ENCODE measurements at places on chromosomes 12 and 14.

DNA sequence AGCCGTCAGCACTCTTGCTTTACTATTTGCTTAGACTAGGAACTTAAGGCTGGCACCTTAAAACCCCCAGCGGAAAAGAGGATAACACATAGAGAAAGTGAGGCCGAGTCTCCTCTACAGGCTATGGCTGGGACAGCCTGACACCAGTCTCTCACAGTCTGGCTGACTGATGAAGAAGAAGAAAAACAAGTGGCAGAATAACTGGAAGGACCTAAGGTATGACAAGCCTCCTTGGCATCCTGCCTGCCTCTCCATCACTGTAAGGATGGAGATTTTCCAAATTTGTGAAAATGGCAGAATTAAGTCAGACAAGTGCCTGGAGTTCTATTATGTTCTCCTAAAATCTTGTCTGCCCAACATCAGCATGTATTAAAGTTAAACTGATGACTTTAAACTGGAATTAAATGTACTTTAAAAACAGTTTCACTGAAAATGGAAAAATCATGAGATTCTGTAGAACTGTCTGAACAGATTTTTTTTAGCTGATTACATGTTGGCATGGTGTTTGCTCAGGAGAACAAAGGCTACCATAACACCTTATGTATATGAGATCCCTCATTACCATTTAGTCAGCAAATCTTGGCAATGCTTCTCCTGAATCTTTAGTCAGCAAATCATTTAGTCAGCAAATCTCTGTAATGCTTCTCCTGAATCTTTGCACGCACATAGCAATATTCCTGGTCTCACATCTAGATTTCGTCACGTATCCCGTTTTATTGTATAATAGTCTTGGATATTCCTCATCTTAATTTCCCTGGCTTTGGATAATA is 140.3 kb upstream of the AEBP2 start:
- DNase-seq = no peak

DNA sequence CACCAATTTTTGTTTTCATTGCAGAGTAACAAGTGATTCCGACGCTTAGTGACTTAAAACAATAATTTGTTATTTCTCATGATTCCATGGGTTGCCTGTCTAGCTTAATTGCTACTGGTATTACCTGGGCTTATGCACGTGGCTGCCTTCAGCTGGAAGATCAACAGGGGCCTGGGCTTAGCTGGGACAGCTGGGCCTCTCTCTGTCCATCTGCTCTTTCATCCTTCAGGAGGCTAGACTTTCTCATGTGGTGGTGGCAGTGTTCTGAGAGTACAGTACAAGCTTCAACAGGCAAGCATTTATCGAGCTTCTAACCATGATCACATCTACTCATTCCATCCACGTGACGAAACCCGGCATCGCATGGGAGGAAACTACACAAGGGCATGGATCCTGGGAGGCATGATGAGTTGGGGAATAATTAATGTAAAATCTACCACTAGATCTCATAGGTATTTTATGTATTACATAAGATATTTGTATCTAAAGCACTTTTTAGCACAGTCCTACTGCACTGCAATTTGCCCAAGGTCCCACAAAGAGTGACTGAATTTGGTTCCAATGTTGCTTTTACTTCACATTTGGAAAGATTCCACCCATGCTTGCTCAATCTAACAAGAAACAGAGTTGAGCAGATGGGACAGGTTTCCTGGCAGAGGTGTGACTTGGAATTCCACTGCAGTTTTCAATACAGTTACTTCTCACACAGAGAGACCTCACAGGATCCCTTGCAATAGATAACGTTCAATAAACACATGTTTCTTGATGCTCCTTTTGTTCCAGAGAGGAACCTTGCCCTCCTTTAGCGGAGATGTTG is 153.1 kb upstream of the FRMD6 start:
- DNase-seq = no peak

GRCh38 chr12:6839482-6840201 is 1.1 kb upstream of the GNB3 start:
- DNase-seq = no peak

DNA sequence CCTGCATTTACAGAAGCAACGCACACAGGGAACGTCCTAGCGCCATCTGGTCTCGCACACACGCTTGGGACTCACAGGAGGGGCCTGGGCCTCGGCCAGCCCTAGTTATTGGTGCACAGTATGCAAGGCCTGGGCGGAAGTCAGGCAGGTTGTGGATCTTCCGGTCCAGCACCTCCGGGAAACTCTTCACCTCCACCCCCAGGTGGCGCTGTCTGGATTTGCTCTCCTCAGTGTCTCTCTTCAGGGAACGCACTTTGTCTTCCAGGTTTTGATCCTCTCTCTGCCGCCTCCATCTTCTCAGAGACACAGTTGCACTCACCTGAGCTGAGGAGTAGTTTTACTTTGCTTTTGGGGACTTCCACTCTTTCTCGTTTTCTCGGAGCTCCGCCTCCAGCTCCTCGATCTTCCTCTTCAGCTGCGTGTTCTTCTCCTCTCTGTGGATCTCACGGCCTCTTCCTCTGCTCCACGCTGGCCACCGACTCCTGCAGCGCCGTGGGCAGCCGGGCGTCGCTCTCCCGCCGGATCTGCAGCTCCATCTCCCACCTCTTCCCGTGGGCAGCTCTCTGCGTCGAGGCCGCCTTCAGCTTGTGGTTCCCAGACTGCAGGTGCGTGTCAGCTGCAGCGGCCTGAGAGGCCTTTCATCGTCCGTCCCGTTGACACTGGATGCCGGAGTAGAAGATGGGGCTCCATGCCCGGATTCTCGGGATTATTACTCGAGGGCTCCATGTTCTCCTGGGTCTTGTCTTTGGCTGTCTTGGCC is 933.8 kb downstream of the TMEM121 start:
- DNase-seq = no peak

DNA sequence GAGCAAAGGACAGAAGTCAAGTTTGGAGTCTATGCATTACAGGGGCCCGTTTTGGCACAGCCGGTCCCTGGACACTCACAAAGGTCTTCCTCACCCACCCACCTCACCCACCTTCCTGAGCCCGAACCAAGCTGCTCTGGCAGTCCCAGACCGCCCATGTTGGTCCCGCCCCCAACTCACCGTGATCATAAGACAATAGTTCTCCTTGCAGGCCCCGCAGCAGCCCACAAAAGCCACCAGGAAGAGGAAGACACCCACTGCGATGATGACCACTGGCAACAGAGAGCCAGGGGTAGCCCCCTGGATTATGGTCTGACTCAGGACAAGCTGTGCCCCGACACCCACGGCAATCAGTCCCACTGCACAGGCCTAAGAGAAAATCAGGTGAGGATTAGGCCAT is 1.8 kb downstream of the CD63 start:
- no peak for DNase-seq

DNA sequence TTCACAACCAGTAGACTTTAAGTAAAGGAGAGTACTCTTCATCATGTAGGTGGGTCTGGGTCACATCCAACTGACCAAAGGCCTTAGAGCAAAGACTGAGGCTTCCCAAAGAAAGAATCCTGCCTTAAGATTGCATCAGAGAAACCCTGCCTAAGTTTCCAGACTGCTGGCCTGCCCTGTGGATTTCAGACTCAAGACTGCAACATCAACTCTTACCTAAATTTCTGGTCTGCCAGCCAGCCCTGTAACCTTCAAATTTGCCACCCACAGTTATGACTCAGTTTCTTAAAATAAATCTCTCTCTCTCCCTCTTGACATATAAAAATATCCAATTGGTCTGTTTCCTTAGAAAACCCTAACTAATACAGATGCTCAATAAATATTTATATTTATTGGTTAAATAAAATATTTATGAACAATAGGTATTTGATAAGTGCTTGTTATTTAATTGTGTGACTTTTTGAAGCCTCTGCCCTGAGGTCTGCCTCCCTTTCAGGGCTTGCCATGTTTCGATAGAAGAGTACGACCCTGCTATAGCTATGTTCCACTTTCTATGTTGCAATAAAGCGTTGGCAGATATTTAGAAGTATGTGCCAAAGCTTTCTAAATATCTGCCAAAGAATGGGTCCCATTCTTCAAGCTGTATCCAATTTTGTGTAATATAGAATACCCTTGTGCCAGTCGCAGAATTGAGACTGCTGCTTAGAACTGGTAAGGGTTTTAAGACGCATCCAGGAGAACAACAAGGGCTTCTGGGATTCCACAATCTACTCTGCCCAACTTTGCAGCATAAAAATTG is 65.7 kb downstream of the TMEM30B start:
- no peak for DNase-seq

DNA sequence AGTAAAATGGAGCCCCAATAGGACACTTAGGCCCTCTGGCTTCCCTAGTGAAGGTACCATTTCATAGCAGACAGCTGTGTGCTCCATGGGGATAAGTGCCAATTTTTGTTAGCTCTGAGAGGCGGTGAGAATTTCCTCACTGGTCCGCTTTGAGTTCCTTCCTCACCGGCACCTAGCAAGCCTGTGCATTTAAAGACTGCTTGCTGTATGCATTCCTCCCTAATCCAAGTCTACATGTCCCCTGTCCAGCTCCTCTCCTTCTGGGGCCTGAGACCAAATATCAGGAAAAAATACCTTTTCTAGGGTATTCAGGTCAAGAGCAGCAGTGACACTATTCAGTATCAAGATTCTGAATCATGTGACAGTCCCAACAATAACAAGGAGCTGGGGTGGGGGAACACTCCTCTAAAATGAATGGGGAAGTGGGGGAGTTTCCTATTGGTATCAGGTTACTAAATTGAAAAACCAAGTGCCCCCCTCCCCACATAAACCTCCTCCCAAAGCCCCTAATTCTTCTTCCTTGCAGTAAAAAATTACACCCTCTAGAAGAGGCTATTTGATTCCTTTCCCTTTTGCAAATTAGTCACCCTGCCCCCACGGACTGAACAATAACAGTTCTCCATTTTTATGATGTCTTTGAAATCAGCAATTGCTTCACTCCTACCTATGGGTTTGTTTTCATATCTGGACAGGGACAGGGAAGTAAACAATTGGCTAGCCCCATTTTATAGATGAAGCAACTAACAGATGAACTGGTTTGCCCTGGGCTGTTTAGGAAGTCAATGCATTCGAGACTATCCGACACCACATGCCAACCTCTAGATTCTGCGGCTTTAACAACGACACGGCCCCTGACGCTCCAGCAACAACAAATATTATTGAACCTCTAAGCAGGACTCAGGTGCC is 28.9 kb downstream of the BCL11B start:
- DNase-seq = no peak

- no peak for DNase-seq
Observed at GRCh38 chr12:29159661-29160060, 10.6 kb downstream of the FAR2 start.

DNA sequence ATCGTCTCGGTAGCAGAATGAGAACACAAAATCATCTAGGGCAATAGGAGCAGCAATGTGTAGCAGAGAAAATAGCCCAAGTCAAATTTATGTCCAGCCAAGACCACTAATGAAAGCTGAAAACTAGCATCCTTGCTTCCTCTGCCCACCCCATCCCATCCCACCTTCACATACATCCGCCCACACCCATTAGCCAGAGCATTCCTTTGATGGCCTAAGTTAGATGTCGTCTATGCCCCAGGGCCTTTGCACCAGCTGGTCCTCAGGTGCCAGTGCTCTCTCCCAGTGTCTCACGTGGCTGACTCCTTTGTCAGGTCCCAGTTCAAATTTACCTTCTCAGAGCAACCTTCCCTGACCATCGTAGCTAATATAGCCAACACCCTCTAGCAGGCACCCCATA is 17.8 kb upstream of the PPP2R5C start:
- DNase-seq = peak; percentile 27

DNA sequence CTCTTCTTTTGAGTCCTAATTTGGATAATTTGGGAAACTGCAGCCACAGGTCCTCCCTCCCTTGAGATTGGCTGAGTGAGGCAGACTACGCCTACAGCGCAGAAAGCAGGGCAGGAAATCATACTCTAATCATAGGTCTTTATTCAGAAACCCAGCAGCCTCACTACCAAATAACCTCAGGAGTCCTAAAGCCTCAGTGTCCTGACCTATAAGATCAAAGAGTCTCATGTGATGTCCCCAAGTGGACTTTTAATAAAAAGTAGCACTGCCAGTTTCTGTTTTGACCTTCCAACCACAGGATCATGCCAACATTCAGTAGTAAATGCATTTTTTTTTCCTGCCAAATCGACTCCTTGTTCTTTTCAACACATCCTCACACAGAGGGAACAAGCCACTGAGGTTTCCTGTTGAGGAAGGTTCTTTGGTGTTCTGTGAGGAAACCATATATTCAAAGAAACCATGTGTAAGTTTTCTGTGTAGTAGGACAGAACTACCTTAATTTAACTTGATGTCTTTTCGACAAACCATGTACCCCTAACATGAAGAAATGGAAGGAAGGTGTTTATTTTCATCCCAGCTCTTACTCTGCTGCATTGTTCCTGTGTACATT is 72.2 kb downstream of the VCPKMT start:
- no peak for DNase-seq

DNA sequence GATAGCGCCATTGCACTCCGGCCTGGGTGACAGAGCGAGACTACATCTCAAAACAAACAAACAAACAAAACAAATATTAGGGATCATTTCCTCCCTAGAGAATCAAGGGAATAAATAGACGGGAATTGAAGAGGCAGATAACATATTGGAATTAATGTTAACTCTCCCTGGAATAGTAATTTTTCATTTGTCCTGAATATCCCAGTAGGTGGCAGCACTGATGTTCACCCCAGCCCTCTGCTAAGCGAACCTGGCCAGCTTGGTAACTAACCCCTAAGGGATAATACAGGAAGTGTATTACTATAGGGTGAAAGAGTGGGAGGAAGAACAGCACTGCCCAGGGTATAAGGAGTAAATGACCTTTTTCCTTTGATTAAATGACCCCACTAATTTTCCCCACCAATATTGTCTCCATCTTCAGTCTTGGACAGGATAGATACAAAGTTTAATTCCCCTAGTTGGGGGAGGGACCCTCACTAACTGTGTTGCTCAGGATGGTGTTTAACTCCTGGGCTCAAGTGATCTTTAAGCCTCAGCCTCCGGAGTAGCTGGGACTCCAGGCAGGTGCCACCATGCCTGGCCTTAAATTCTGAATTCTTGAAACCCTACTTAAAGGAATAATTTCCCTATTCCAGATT is 40.5 kb downstream of the SLC2A14 start:
- no peak for DNase-seq

DNA sequence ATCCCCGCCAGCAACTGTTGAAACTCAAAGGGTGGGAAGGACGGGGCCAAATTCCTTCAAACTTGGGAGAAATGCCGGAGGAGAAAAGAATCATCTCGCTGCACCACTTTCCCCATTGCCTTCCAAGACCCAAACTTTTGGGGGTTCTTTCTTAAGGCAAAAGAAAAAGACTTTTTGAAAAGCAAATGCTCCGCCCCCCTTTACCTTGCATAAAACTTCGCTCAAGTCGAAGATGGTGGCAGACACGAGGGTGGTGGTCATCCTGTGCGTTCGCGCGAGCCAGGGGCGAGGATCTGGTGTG is 239 bp downstream of the ZFP36L1 start:
- no peak for DNase-seq

GRCh38 chr12:2319136-2319535 is 266.3 kb downstream of the CACNA1C start:
- no peak for DNase-seq

Data from liver (tissue), 10 donors.